NCI-H1105 (cell line): ENCODE measurements at places on chromosomes 5 and 9.

DNA sequence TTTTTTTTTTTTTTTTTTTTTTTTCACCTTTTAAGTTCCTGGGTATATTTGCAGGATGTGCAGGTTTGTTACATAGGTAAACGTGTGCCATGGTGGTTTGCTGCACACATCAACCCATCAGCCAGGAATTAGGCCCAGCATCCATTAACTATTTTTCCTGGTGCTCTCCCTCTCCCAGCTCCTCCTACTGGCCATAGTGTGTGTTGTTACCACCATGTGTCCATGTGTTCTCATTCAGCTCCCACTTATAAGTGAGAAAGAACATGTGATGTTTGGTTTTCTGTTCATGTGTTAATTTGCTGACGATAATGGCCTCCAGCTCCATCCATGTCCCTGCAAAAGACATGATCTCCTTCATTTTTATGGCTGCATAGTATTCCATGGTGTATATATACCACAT is 350.5 kb downstream of the MAN2A1 start:
- DNase-seq = no peak

DNA sequence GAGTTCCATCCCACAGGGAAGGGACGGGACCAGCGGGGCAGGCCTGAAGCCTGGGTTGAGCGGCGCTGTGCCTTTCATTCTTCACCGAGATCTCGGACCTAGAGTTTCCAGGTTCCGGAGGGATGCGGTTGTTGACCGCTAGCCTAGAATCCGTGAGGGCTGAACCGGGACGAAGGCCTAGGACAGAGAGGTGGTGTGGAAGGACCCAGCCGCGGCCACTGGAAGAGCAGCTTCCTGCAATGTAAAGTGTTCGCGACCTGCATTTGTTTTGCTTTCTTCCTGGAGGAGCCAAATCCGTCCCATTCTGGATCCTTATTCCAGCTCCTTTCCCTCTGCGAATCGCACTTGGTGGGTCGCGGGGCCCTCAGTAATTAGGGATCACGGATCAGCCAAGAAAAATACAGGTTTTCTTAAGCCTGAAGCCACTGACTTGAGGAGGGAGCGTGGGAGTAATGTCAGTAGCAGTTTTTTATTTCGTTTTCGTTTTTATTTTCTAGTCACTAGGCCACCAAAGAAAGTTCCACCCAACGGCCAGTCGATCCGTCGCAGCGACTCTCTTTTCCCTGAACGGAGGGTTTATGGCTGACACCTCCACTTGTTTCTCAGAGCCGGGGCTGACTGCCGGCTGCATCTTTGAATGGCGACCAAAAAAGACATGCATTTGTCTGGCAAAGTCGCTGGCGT is 48.6 kb downstream of the ANXA2R start:
- DNase-seq = no peak

DNA sequence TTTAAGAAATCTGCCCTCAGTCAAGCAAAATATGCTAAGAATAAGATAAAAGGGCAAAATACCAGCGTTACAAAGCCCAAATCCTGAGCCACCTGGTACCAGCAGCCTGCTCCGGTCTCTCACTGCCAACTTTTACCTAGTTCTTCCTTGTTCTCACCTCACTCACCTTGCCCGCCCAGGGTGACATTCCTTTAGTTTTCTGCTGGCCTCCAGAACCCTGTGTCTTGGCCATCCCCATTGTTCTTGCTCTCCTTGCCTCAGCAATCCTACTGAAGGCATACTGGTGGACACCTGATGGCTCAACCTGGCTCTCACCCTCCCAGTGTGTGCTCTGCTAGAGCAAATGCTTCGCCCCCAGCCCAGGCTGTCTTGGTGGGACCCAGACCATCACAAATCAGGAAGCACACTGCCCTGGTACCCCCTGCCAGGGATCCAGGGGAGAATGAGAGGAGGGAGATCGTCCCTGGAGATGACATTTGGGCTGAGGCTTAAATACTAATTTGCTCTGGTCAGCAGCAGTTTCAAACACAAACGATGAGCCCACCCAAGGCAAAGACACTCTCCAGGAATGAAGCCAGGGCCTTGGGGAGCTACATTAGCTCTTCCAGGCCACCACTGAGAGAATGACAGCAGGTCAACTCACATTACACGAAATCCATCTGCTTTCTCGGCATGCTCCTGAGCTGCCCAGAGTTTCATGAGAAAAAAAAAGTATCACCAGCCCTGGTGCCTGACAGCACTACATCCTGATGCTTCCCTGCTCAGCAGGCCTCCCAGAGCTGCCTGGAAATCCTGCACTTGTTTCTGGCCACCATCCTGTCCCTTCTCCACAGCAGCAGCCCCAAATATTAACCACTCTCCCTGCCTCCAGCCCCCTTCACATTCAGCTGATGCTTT is 12.2 kb upstream of the SEPTIN8 start:
- no peak for DNase-seq

GRCh38 chr5:16877267-16877935 is 58.7 kb downstream of the MYO10 start:
- DNase-seq = no peak

- no peak for DNase-seq
These were observed 181.6 kb upstream of the FST start for GRCh38 chr5:53298841-53299240.
